ENCODE measurements at places on chromosomes 3 and 15.

- no peak for DNase-seq
Observed at GRCh38 chr3:10631224-10631623, 125.8 kb upstream of the ATP2B2 start.

- DNase-seq: no peak
Observed at GRCh38 chr3:52132041-52132440, 22.2 kb downstream of the POC1A start.

- no peak for DNase-seq
Observed at GRCh38 chr3:191387441-191388077, 57.2 kb upstream of the UTS2B start.

DNA sequence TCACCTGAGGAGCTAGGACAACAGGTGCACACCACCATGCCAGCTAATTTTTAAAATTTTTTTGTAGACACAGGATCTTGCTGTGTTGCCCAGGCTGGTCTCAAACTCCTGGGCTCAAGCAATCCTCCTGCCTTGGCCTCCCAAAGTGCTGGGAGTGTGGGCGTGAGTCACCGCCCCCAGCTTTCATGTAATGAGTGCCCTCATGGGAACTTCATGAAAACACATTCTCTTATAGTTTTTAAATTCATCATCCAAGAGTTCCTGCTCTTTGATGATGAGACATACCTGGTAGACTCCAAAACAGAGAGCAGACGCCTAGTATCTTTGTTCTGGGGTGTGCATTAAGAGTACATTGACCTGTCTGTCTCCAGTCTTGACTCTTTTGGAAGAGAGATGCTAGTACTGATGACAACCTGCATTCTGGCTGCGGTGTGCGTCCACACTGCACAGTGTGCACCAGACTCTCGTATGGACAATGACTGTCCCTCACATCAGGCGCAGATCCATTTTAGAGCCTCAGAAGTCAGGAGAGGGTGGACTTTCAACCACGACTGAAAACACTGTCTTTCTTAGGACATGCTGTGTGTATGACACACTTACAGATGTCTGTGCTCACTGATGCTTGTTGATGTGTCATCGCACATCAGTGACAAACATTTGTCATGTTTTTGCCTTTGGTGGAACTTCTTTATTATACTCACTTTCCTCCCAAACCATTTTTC, 2.0 kb downstream of the NRROS start:
- no peak for DNase-seq

Measured in psoas muscle (tissue), 8 donors.